ENCODE measurements at places on chromosomes 5 and 9. TPM values are rescaled to one million over a fixed set of nuclear protein-coding genes. Genes with fewer than 3 reads are reported as not detected.

Gene NRARP
- total RNA-seq, result 12.9 TPM

DNA sequence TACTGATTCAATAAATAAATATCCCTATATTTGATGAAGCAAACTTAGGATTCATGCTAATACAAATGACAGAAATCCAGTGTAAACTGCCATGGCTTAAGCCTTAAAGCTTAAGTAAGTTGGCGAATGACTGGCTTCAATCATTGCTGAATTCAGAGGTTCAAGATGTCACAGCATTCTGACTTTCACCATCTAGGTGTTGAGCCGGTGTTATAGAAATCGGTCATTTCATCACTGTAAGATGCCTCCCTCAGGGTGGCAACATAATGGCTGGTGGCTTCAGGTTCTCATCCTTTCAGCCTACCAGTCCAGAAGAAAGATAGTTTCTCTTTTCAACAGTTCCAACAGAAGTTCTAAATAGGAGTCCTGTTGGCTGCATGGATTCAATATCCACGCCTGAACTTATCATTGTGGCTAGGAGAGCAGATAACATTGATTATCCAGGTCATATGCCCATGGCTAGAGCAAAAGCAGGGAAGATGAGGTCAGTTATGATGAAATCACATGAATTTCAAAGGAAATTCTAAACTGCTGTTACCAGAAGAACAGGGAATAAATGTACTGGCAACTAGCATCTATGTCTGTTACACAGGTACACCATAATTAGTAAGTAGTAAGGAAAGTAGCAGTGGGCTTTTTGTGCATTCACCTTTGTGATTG lies 364.3 kb downstream of the ARRDC3 start:
- no peak for DNase-seq

GRCh38 chr5:38434966-38435705 lies 121.3 kb downstream of the LIFR start:
- no peak for DNase-seq

DNA sequence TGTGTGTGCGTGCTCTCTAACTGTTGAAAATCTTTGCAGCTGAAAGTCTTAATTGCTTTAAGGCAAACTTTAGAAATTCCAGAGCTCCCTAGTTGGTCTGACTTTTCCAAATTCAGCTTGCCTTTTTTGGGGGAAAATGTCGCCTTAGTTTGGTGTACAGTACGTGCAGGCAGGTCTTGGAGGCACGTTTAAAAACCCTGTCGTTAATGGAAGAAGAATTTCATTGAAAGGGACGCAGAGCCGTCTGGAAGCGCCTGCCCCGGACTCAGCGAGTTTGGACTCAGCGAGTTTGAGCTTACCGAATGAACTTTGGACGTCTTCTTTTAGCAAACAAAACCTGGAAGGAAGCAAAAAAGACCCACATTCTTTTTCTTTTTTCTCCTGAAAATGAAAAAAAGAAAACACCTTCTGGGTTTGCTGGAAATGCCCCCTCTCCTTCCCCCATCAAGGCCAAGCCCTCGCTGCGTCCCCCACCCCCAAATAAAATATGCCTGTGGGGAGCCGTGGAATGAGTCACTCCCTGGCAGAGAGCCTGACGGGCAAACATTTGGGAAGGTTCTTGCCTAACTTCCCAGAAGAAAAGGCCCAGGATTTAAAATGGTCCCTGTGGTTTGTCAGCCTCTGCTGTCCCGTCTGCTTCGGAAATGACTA lies 1.5 kb downstream of the NEK6 start:
- DNase-seq, result no peak

Gene IFNA7
- total RNA-seq, result not detected

DNA sequence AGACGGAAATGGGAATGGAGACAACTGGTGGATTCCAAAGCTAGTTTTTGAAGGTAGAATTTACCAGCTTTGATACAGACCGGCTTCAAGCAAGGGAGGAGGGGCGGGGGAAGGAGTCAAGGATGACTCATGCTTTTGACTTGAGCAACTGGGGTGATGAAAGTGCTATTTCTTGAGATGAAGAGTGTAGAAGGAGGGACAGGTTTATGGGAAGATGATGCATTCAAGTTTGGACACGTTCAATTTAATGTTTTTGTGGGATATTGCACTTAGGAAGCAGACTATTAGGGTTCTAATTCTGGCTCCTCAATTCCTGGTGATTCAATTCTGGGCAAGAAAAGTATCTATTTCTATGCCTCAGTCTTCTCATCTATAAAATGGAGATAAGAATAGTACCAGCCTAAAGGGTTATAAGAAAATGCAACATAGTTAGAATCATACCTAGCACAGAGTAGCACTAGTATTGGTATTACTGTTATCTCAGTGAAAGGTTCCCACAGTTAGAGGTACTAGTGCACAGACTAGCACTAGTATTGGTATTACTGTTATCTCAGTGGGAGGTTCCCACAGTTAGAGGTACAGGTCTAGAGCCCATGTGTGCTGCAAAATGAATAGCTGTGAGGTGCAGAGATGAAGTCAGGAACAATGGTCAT lies 4.6 kb downstream of the NIPAL4 start:
- peak; percentile 83 for DNase-seq

DNA sequence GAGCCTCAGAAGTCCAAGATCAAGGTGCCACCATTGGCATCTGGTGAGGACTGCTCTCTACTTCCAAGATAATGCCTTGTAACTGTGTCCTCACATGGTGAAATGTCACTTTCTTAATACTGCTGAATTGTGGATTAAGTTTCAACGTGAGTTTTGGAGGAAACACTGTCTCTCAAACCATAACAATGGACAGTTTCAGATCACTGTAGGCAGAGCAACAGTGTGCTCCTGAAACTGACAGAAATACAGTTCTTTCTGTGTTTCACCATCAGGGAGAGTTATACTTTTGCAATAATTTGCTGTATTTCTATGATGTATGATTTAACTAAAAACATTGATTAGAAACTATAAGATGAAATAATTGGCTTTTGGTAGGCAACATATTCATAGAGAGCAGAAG lies 1780.5 kb upstream of the CDH6 start:
- no peak for DNase-seq
